Activated T-helper 1 cell treated with anti-CD3 and anti-CD28 coated beads, Interleukin-12 subunit alpha, Interleukin-12 subunit beta, Interleukin-2, Interleukin-4 antibody, amounts not matched to agents 30 ng/mL and 10 ng/mL and 1 ng/mL, durations not matched to agents 14 hours and 24 hours and 36 hours (primary cell): ENCODE measurements at places on chromosomes 4 and X. TPM values are rescaled to one million over a fixed set of nuclear protein-coding genes. Genes with fewer than 3 reads are reported as not detected.

DNA sequence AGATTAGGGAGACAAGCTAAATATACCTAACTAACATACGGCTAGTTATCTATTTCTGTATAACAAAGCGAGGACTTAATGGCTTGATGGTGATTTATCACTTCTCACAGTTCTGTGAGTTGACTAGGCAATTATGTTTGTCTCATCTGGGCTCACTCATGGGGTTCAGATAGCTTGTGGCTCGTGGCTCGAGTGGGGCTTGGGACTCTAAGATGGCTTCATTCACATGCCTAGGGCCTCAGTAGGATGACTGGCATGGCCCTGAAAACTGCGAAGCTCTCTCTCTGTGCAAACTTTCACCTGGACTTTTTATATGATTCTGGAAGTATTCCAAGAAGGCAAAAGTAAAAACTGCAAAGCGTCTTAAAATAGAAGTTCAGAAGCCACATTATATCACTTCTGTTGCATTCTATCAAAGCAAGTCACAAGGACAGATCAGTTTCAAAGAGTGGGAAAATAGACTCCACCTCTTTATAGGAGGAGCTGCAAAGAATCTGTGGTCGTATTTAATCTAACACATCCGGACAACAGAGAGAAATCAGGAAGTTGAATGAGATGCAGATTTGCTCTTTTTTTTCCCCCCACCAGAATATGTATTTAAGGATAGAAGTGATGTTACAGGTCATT is 491.2 kb downstream of the INPP4B start:
- H3K27me3 ChIP-seq: no peaks in the 10 kb centered on the region
- no peak for DNase-seq
- H3K4me3 ChIP-seq: peak overlapping the region; percentile 55
- H3K4me1 ChIP-seq: peaks cover 80% of the 10 kb centered on the region

DNA sequence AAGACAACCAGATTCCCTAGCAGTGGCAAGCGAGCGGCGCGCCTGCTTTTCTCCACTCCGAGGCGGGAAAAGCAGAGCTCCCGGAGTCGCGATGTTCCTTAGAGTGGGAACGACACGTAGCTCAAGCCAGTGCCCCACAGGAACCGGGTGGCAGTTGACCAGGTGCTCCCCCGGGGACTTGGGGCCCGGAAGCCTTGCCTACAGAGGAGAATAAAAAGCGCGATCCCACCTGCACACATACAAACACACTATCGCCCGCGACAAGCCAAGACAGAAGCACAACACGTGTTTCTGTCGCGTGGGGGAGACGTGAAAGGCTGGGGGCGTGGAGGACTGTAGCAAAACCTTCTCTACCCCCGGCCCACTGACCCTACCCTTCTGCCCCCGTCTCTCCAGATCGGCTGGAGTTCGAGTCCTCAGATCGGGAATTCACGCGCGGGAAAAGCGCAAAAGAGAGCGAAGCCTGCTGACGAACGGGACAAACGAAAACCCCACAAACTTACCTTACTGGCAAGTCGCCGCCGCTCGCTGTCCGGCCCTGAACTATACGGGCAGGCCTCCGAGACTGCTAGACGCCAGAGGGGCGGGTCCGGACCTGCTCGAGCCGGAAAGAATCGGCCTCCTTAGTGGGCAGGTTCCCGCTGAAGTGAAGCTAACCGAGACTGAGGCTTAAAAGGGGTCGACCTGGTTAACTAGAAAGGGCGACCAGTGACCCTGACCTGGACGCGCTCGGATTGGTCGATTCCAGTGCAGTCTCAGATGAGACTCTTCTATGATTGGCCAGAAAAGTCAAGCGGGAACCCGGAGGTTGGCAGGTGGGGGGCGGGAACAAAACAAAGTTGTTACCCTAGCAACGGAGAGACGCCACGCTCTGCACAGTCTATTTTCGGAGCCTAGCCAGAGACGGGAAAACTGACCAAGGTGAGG is at the start of the genes DNAAF6 and NUP62CL:
DNAAF6 (plus strand) TSS at position 842 of the 927 bp plus-strand sequence. CDS start 6,265 bp downstream, outside the sequence.
NUP62CL (minus strand) TSS at position 664 of the 927 bp plus-strand sequence. CDS start 31,287 bp downstream, outside the sequence.
- peaks cover 2% of the 10 kb centered on the region for H3K27me3 ChIP-seq
- H3K27ac ChIP-seq: peak within 1 kb of the TSS; percentile 56
- H3K4me1 ChIP-seq: peaks cover 7% of the 10 kb centered on the region
- DNase-seq: peak; percentile 49
- no peaks in the 10 kb centered on the region for H3K36me3 ChIP-seq
- H3K4me3 ChIP-seq: peak within 1 kb of the TSS; percentile 87

Gene NOX1
- total RNA-seq: not detected in 2 replicates

Gene AMELX
- not detected in 2 replicates for total RNA-seq

DNA sequence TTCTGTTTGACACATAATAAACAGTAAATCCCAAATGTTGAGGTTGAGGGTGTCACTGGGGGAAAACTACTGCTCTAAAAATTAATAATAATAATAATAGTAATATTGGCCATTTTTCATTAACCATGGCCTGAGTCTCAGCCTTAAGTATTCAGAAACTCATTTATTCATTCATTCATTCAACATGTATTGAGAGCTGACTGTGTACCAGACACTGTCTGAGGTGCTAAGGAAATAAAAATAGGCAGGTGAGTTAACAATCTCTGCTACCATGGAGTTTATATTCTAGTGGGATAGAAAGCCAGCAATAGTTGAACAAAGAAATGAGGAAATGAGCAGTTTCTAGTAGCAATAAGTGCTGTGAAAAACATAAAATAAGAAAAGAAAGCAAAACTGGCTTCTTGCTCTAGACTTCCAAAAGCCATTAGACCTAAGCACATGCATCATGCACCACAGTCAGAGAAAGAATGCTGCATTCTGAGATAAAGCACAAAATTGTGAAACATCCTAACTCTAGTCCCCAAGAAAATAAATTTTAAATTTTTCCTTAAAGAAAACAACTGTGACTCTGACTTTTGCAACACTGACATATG is 278.7 kb downstream of the RCHY1 start:
- no peak overlapping the region for H3K4me3 ChIP-seq
- no peak overlapping the region for H3K27ac ChIP-seq
- no peaks in the 10 kb centered on the region for H3K4me1 ChIP-seq
- H3K36me3 ChIP-seq: no peaks in the 10 kb centered on the region
- no peak for DNase-seq
- H3K27me3 ChIP-seq: no peaks in the 10 kb centered on the region

DNA sequence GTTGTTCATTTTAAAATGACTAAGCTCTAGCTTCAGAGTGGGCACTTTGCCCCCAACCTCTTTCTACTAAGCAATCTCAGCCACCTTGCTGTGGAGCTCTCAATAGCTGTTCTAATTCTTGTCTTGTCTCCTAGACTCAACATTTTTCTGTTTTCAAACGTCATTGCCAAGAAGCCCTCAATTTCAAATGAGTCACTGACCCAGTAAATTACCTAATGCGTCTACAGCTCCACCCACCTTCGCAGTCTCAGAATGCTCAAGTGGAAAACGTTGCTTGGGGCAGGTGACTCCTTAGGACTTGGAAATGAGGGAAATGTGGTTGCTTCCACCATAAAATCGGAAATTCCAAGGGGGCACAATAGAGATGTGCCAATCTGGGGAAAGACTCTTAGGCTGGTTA is 59.0 kb downstream of the ING2 start:
- H3K4me3 ChIP-seq: no peak overlapping the region
- no peaks in the 10 kb centered on the region for H3K36me3 ChIP-seq
- no peak for DNase-seq

GRCh38 chr4:98515470-98515809 is 143.0 kb downstream of the TSPAN5 start:
- H3K36me3 ChIP-seq: peaks cover 29% of the 10 kb centered on the region
- H3K4me3 ChIP-seq: no peak overlapping the region
- H3K27me3 ChIP-seq: no peaks in the 10 kb centered on the region
- DNase-seq: no peak

DNA sequence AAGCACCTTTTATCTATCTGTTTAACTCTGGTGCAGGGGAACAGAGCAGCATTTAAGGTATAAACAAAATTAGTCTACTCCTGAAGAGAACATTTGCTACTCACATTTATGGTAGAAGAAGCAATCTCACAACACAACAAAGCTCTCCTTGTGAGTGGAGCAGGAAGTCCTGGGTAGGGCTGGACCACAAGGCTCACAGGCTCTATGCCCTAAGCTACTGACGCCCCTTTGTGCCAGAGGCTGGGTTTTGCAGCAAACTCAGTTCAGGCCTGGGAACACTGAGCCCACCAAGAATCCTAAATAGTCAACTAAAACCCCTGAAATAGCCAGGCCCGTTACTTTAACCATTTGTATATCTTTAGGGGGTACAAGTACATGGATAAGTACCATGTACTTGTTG is 4.7 kb upstream of the ZXDB start:
- DNase-seq: no peak
- H3K27me3 ChIP-seq: no peaks in the 10 kb centered on the region
- no peak overlapping the region for H3K4me3 ChIP-seq
- H3K27ac ChIP-seq: no peak overlapping the region
- no peaks in the 10 kb centered on the region for H3K36me3 ChIP-seq

Gene PAGE1
- not detected in 2 replicates for total RNA-seq

Gene PPP4R3C
- not detected in 2 replicates for total RNA-seq

Gene GLRA3
- total RNA-seq: not detected in 2 replicates

Gene FBXL5
- 31.3 and 34.7 TPM in 2 replicates for total RNA-seq

GRCh38 chrX:78375894-78376293 is 48.5 kb upstream of the CYSLTR1 start:
- peaks cover 46% of the 10 kb centered on the region for H3K4me1 ChIP-seq
- H3K27me3 ChIP-seq: no peaks in the 10 kb centered on the region
- no peak for DNase-seq
- peak overlapping the region; percentile 27 for H3K27ac ChIP-seq
- H3K4me3 ChIP-seq: no peak overlapping the region

GRCh38 chr4:25236971-25237370 is 3.1 kb downstream of the PI4K2B start:
- peaks cover 28% of the 10 kb centered on the region for H3K36me3 ChIP-seq
- peaks cover 58% of the 10 kb centered on the region for H3K4me1 ChIP-seq
- no peaks in the 10 kb centered on the region for H3K27me3 ChIP-seq
- H3K4me3 ChIP-seq: no peak overlapping the region
- DNase-seq: no peak

- H3K4me3 ChIP-seq: no peak overlapping the region
- DNase-seq: no peak
- H3K27me3 ChIP-seq: no peaks in the 10 kb centered on the region
Measured at GRCh38 chr4:186758929-186759682, 35.5 kb upstream of the FAT1 start.

Gene PF4V1
- total RNA-seq: not detected in 2 replicates

Gene RHOH
- total RNA-seq: 105 and 111 TPM in 2 replicates

Gene SORCS2
- not detected in 2 replicates for total RNA-seq

DNA sequence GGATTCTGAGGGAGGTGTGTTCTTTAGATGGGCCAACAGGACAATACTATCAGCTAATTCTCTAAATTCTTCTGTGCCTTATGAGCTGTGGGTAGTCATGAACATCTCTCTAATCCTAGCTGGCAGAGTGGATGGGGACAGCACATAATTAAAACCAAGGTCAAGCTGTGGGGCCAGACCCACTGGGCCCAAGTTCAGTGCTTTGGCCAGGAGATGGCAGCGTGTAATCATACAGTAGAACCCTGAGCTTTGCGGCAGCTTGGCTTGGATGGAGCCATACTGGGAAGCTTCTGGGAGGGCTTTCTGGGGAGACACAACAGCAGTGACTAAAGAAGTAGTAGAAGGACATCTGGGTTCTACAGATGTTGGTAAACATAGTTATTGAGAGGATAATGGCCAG is 140.3 kb upstream of the CXCL13 start:
- H3K4me1 ChIP-seq: peaks cover 7% of the 10 kb centered on the region
- H3K4me3 ChIP-seq: no peak overlapping the region
- peak overlapping the region; percentile 5 for H3K27ac ChIP-seq
- peaks cover 12% of the 10 kb centered on the region for H3K27me3 ChIP-seq
- no peaks in the 10 kb centered on the region for H3K36me3 ChIP-seq

- no peaks in the 10 kb centered on the region for H3K36me3 ChIP-seq
- no peaks in the 10 kb centered on the region for H3K4me1 ChIP-seq
- no peak for DNase-seq
Measured at GRCh38 chr4:144627663-144628076, 18.3 kb upstream of the HHIP start.

Gene CFI
- 0.10 TPM in 1 of 2 replicates, not detected in the other for total RNA-seq

Gene MAML3
- 0.32 and 0.47 TPM in 2 replicates for total RNA-seq

DNA sequence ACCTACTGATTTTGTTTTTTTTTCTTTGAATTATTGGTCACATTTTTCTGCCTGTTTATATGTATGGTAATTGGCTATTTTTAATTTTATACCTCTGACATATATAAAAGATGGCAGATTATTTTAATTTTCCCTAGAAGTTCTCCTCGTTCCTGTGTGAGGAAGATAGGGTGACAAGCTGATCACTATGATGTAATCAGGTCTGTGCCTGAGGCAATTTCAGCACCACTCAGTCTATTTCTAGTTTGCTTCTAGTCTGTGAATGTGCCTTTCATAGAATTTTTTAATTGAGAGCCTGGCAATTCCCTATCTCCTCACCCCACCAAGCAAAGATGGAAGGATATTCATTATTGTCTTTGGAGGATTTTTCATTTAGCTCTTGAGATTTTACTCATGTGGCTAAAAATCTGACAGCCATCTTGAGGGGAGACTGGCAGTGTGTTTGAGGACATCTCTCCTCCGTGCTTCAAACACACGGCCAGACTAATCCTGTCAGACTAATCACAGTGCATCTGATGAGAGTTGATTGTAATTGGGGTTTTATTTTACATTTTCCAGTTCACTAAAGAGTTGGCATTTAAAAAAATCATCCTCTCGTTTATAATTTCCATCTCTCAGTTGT is 500.3 kb downstream of the TRIML1 start:
- H3K27me3 ChIP-seq: no peaks in the 10 kb centered on the region
- no peak overlapping the region for H3K27ac ChIP-seq
- DNase-seq: no peak
- H3K36me3 ChIP-seq: no peaks in the 10 kb centered on the region
- H3K4me3 ChIP-seq: no peak overlapping the region

Gene ADH7
- total RNA-seq: not detected in 2 replicates

DNA sequence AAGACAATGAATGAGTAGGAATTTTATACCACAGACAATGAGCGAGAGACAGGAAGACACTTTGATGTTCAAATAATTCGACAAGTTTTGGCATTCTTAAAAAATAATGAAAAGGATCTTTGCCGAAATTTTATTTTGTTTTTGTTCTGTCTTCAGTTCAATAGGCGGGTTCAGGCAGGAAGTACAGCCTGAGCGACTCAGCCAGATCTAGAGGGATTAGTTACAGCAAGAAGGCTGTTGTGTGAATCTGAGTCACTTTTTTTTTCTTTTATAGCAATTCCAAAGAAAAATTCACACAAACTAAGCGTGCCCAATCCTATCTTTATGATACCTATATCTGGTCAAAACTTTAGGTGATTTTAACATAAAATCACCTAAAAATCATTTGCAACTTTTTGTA is 505.4 kb upstream of the FAM241A start:
- H3K27ac ChIP-seq: no peak overlapping the region
- peaks cover 2% of the 10 kb centered on the region for H3K27me3 ChIP-seq
- H3K4me3 ChIP-seq: no peak overlapping the region

DNA sequence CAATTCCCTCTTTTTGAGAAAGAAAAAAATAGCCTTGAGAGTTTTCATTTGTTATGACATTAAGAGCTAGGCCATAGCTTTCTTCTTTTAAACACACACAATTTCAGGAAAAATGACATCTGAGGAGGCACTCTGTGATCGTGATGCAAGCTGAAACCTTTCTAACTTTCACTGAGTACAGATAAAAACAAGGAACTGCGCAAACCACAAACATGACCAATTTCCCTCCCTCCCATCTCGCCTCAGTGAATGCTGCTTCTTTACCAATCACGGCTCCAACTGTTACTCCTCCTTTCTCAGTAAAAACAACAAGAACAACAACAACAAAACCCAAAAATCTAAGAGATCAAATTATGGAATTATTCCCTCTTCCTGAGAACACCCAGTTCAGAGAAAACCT is 626.8 kb downstream of the TLL1 start:
- no peak overlapping the region for H3K4me3 ChIP-seq
- H3K36me3 ChIP-seq: no peaks in the 10 kb centered on the region
- H3K27me3 ChIP-seq: no peaks in the 10 kb centered on the region
- no peak for DNase-seq

- no peak for DNase-seq
- H3K27me3 ChIP-seq: no peaks in the 10 kb centered on the region
- H3K4me1 ChIP-seq: no peaks in the 10 kb centered on the region
- H3K27ac ChIP-seq: no peak overlapping the region
- no peaks in the 10 kb centered on the region for H3K36me3 ChIP-seq
Measured at GRCh38 chrX:41779030-41779564, 55.1 kb downstream of the GPR82 start.
